ENCODE measurements at places on chromosomes 12 and 14. TPM values are rescaled to one million over a fixed set of nuclear protein-coding genes. Genes with fewer than 3 reads are reported as not detected.

Gene LRCOL1
- not detected for total RNA-seq

Gene IL22
- total RNA-seq = not detected

Gene ARMH4
- total RNA-seq = 0.74 TPM

Gene KLRG1
- 1.7 TPM for total RNA-seq

Gene TAS2R46
- not detected for total RNA-seq

Gene CATSPERB
- total RNA-seq = not detected

All from bronchus fibroblast of lung (primary cell).